ENCODE measurements at places on chromosomes 7 and 10.

DNA sequence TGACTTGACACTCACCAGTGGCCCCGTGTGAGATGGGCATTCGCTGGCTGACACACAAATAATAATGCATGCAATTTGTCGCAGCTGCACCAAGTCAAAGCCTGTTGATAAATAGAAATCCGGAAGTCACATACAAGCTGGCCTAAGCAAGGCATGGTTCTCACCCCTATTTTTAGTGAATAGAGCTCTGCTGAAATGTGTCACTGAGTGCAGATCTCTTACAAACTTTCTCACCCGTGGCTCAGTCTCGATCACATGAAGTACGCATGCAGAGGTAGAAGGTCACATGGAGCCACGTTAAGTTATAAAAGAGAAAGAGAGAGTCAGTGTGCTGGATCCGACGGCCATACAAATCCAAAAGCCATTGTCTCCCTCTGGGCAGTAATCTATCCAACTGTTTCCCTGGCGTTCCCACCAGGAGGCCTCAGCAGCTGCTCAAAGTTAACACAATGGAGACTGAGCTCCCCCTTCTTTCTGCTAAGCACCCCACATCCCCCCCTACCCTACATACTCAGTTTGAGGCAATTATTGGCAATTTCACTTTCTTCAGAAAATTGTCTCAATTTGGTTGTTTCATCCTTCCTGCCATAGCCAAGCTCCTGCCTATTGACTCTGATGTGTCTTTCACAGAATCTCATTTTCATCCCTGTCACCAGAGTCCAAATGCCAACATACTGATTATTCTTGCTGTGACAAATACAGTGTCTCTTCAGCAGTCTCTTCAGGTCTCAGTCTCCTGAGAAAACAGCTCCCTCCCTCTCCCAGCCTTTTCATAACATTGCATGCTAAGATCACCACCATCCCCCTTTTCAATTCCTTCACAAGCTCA, 473.3 kb upstream of the NRP1 start:
- DNase-seq, result no peak

GRCh38 chr7:139776486-139777132, 1.2 kb downstream of the HIPK2 start:
- no peak for DNase-seq

DNA sequence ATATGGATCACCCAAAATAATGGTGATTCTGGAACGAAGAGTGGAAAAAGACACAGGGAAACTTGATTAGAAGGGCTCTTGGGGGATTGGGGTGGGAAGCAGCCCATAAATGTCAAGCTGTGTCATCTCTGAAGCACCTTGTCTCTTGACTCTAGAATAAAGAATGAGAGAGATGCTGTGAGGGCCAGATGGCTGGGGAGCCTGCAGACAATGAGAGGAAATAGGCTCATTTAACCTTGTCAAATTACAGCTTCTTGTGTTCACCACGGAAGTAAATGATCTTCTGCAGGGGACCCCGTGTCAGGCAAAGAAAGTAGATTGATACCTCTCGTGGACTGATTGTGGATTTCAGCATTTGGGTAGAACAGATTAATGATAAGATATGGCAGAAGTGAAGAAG, 159.3 kb downstream of the ST7 start:
- DNase-seq, result no peak

DNA sequence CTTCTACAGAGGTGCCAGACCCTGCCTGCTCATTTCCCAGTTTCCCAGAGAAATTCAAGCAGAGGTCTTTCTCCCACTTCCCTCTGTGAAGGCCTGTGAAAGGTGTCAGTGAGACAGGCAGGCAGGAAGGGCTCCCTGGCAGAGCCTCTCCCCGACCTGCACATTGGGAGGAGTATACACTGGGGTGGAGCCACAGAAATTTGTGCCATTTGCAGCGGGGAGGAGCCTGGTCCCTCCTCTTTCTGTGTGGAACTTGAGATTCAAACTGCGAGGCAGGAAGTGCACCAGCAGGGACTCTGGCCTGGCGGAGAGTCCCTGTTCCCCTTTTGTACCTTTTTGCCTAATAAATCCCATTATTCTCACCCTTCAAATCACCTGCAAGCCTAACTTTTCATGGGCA, 54.6 kb upstream of the OPN4 start:
- no peak for DNase-seq

GRCh38 chr7:40463446-40463845, 328.6 kb downstream of the SUGCT start:
- DNase-seq, result no peak

DNA sequence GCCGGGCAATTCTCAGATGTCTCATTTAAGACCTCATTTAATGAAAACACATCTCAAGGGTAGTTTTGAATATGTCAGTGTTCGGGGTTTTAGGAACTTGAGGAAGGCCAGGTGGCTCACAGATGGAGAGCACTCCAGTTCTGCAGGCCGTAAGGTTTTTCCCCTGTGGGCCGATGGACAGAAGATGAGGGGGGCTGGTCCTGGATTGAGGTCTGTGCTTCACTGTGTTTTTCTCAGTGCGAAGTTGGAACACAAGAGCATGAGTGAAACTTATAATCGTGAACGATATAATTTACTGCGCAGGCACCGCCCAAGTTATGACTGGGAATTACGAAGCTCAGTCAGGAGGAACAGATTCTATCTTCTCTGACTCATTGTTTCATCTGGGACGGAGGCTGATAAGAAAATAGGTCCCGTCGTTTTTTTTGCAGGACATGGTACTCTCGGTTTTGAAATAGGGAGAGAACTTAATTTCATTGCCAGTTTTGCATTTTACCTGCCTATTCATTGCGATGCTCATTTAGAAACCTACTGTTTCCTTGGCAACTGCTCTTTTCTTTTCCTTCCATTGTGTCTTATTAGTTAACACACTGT, 591.0 kb upstream of the PFKP start:
- DNase-seq, result no peak

DNA sequence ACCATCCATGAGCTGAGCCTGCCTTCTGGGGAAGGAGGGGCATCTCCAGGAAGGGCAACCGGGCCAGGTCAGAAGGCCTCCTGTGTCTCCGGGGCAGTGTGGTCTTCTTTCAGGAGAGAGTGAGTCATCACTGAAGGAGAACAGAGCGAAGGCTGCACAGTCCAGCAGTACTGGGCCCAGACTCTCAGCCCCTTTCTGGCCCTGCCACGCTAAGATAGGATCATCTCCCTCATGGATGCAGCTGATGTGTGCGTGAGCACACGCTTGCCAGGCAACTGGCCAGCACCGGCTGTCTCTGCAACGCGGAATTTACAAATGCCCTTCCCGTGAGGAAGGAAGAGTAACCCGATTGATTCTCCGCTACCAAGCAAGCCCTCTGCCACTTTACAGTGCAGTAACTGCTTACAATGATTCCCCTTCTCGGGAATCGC, 328.2 kb downstream of the TNS3 start:
- DNase-seq, result peak; percentile 26

- DNase-seq, result no peak
These were observed 56.6 kb upstream of the STEAP4 start for GRCh38 chr7:88363249-88363648.

DNA sequence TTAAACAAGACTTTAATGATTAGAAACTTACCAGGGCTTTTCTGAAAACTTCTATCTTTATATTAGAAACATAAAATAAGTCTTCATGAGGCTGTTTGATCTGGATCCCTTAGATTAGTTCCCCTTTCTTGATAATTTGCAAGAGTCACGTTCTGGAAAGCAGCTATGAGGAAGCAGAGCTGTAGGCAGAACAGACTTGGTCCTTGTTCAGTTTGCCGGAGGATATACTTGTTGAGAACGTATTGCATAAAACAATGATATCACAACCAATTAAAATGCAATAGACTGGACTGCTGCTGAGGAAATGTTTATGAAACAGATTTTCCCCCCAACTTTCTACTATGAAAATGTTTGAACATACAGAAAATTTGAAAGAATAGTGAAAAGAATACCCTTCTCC, 2.8 kb downstream of the SAMD9L start:
- no peak for DNase-seq

DNA sequence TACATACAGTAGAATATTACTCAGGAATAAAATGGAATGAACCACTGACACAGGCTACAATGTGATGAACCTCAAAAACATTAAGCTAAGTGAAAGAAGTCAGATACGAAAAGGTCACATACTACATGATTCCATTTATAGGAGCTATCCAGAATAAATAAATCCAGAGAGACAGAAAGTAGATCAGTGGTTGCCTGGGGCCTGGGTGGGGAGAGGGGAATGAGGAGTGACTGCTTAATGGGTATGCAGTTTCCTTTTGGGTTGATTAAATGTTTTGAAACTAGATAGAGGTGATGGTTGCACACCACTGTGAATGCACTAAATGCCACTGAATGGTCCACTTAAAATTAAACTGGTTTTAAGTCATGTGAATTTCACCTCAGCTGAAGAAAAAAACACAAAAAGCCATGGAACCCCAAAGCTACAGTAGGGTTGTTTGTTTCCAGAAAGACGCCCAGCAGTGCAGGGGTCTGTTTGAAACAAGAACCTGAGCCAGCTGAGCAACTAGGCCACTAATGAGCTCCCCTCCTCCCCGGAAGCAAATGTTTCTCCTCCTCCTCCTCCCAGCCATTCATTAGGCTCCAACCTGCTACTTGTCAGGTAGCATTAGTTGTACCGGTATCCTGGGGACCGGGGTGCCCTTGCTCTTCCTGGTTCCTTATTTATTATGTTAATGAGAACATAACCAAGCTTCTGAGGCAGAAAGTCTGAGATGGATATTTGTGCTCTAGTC, 168.4 kb downstream of the EVX1 start:
- no peak for DNase-seq

- no peak for DNase-seq
These were observed 98.3 kb downstream of the TMEM130 start for GRCh38 chr7:98771519-98771918.

GRCh38 chr10:20271490-20271889, 455.3 kb downstream of the PLXDC2 start:
- DNase-seq, result no peak

DNA sequence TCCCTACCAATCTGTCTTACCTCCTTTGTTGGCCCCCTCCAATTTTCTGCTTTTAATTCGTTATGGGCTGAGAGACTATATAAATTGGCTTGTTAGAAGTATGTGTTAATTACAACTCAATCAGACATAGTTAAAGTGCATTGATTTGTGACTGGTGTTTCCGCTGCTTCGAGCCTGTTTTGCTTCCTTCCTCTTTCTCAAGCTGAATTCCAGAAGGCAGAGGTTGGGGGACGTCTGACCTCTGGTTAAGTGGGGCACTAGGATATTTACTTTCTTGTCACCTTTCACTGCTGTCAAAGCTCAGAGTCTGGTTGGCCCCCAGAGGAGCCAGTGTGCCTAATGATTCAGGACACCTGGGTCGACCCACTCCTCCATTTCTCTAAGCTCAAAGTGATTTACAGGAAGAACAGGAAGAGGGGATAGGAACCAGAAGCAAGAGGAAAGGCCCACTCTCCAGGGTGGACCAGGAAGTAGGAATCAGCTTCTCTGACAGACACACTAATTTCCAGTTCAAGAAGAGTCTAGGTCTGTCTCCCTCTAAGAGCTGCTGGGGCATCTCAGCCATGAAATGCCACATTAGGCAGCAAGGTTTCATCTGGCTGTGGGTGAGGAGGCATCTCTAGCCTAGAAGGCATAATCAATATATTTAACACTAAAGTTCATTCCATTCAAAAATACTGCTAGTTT, 397.2 kb upstream of the NPVF start:
- DNase-seq, result no peak

- no peak for DNase-seq
These were observed 105.6 kb downstream of the CDK6 start for GRCh38 chr7:92730808-92731207.

- DNase-seq, result no peak
These were observed 262.8 kb downstream of the DYNC1I1 start for GRCh38 chr7:96034940-96035727.

DNA sequence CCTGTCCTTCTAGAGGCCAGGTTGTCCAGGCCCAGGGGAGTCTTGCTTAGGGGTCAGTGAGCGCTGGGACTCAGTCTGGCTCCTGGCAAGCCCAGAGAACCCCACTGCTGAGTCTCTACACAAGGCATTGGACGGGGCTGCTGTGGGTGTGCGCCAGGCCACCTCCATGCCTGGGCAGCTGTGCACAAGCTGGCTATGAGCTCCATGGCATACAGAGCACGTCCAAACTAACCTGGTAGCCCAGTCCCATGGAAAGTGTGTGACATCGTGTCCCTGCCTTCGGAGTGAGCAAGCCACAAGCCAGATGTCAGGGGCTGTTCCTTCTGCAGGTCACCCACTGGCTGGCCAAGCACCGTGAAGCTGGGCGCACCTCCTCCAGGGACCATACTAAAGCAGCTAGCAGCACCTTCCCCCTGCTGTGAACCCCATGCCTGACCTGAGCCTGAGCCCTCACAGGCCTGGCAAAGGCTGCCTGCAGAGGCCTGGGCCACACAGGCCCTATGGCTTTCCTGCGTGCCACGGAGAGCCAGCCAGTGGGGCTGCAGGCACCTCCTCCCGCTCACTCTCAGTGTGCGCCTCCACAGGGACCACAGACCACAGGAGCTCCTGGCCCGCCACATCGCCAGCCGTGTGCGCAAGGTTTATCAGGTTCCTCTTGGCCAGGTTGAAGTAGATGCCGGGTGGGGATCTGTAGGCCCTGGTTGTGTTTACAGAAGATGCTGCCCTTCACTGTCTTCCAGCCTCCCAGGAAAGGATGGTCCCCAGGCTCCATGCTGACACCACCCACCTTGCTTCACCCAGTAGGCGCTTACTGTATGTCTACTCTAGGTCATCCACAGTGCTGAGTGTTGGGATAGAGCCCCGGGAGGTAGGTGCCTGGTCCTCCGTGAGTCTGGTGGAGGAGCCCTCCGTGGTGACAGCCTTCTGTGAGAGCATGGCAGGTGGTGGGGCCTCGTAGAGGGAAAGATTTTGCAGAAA, 219.7 kb downstream of the EBF3 start:
- DNase-seq, result no peak

DNA sequence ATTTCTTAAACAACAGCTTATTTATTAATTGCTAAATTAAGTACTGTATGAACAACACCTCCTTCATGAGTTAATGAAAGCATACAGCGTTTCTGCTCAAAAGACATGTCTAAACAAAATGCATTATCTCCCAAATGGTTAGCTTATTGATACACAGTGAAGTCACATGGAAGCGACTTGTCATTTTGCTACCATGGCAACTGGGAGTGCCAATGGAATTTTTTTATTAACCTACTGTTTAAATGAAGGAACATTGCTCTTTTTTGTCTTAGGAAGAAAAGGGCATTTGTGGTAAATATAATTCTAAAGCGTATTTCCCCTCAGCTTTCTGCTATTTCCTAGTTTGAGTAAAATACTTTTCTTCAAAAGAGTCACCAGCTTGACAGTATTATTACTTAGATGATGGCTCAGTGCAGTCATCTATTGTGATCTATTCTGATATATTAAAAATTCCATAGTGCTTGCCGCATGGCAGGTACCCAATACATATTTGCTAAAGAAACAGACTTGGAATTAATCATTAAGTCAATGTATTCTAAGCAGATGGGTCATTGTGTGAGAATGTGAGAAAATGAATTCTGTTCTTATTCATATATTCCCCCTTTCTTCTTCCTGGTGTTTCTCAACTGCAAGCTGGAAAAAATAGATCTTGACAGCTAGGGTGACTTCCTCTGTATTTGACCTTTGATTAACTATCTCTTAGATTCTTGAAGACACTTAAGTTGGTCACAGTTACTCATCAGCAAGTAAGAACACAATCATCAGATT, 818.3 kb downstream of the MAGI2 start:
- DNase-seq, result no peak

- DNase-seq, result no peak
These were observed 162.6 kb upstream of the GDF10 start for GRCh38 chr10:47137311-47137851.

All from GM13976 (cell line).